Stimulated activated CD4-positive, alpha-beta T cell treated with anti-CD3 and anti-CD28 coated beads, TNF-alpha, amount 100 ng/mL, for 24 hours (primary cell): ENCODE measurements at places on chromosomes 2 and 18.
A peak's percentile ranks its signal among the peaks of the same experiment; 100 is the strongest.

DNA sequence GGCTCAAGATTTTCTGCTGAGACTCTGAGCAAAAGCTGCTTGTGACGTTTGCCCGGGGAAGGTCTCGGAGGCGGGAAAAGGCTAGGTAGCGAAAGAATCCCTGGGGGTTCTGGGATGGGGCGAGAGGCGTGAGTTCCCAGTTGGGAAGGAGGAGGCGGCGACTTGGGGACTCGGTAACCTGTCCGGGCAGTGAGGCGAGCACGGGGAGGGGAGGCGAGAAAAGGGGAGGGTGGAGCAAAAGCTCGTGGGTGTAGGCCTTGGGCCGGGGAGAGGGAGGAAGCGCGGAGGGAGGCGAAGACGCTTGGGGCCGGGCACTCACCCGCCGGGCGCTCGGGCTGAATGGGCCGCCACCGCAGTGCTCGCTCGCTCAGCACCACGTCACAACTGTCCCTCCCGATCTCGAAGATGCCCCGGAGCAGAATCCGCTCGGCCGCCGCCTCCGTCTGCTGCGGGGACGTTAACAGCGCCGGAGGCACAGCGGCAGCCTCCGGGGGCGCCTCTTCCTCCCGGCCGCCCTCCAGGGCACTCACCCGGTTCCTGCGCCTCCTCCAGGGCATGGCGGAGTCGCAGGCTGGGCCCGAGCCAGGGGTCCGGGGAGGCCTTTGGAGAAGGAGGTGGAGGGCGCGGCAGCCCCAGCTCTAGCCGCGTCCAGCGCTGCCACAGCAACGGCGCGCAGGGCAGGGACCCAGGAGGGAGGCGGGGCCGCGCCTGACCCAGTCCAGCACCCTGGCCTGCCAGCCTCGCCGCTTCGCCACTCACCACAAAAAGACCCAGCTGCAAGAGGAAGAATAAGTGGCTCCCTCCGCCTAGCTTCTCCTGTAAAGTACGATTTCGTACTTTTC is at the start of gene CERKL:
CERKL (minus strand) TSS at position 656 of the 842 bp plus-strand sequence; CDS start at position 557, 99 bp downstream.
- peak; percentile 14 for DNase-seq

DNA sequence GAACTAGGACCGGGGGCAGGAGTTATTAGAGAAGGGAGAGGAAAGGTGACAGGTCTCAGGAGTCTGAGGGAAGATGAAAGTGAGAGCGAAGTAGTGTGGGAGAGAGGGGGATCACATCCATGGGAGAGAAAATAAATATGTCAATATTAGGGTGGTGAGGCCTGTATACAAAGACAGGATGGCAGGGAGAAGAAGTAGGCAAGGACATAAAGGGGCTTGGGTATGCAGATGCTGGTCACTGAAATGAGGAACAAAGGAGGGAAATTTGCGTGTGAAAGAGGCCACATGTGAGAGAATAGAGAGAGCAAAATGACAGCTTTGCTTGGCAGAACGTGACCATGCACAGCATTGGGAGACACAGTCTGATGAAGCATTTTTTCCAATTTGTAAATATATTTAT is 13.6 kb downstream of the METAP1D start:
- no peak for DNase-seq

DNA sequence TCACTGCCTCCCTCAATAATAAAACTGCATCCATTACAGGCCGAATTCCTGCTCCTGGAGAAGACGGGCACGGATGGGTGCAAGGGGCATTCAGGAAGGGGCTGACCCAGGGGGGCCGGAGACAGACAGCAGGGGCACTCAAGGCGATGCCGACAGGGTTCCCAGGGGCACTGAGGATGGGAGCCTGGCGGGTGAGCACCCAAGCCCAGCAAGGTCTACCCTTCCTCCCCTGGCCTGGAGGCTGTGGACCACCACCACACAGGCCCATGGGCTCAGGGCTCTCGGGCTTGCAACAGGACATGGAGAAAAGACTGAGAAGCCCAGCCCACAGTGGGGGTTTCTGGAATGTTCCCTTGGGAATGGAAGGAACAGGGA is 104.7 kb upstream of the ODC1 start:
- no peak for DNase-seq

DNA sequence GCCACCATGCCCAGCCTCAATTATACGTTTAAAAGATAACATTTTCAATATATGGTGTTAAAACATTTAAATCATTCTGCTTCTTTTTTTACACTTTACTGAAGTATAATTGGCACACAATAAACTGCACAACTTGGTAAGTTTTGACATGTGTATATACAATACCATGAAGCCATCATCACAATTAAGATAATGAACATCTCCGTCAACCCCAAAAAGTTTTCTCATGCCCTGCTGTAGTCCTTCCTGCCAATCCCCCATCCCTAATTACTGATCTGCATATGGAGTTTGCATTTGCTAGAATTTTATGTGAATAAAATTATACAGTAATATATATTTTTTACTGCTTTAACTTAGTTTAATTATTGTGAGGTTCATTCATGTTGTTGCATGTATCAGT is 85.2 kb upstream of the RTN4 start:
- no peak for DNase-seq

DNA sequence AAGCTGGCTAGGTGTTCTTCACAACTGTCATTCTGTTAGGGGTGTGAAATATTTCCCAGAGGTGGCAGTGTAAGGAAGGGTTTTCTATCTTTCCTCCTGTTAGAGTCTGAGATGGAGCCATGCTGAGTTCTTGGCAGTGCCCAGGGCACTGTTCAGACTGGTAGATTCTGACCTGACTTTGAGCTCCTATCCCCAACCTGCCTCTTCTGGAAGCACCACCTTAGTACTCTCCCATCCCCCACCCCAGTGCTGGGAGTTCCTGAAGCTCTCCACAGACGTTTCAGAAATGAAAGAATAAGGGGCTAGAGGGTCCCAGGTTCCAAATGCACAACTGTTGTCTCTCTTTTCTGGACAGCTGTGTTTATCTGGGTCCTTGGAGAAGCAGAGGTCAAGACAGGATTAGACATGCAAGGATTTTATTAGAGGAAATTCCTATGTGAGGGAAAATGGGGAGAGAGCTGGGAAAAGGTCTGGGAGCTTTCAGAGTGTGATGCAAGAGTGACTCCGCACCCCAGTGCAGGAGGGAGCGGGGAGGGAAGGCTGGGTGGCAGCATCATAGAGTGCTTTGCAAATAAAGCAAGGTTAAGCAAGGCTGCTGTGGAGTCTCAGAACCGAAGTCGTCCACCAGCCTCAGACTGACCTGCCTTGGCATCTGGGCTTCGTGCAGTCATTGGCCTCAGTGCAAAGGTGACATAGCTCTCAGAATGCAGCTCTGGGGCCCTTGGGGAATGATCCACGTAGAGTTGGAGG is 75.5 kb downstream of the SLC4A3 start:
- DNase-seq = no peak

DNA sequence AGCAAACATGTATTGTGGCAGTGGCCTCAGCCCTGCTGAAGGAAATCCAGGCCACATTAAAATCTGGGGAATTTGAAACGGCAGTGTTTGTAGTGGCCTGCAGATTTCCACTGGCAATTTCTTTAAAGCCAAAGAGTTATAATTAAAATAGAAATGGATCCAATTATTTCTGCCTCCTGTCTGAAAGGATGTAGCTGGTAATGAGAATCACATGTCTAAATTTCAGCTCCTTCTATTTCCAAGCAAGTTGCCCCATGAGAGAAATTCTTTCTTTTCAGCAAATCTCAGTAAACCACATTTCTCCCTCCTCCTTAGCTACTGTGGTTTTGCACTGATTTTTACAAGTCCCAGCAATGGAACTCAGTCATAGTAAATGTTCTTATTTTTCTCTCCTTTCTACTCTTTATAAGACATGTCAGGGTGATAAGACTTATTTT is 55.4 kb upstream of the ZNF396 start:
- no peak for DNase-seq

GRCh38 chr2:37730037-37730818 is 58.8 kb upstream of the CDC42EP3 start:
- no peak for DNase-seq

GRCh38 chr2:204950695-204951346 is 405.5 kb downstream of the PARD3B start:
- no peak for DNase-seq

DNA sequence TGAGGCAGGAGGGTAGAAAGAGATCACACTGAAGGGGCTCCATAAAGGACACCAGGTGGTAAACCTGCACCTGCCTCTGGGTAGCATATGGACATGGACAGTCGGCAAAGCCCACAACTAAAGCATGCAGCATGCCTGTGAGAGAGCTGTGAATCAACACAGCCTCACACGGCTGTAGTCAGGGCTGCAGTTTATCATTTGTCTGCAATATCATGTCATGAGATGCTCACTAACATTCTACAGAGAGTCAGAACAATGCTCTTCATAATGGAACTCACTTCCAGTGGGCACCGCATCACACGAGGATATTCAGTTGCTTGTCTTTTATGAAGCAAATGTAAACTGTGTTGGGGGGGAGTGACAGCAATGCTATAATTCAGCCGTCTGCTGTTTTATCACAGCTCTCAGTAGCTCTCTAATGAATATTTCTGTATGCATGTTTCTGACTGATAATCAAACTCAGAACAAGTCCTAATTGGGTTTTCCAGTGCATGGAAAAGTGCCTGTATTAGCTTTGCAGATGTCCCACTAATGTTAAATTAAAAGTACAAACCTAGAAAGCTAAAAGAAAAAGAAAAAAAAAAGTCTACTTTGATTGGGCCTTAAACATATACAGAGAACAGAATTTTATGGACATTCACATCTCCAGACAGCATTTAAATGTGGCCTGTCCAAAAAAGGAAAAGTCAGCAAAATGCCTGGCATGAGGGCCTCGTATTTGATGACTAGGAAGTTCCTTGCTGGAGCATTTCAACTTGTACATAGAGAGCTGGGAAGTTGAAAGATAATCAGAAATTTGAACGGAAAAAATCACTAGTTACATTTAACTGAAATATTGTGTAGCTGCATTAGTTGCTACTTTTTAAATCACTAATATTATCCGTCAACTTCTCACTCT is 406.1 kb upstream of the SOX11 start:
- no peak for DNase-seq

GRCh38 chr2:27471961-27472360 is 17.6 kb downstream of the IFT172 start:
- no peak for DNase-seq

- no peak for DNase-seq
Observed at GRCh38 chr2:179410552-179411356, 146.1 kb upstream of the SESTD1 start.

DNA sequence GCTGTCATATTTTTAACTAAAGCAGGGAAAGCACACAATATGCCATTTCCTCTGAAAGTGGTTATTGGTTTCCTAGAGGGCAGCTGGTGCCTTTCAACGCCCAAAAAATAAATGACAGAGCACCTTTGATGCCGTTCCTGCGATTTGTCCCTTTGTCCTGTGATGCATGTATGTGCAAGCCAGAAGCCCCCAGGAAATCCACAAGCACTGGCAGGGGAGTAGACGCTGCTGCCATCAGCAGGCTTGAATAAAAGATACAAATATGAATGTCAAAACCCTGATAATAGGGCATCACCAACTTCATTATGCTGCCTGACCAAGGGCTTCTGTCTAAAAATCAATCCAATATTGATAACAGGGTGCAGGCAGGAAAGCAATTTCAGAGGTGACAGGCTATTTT is 246.1 kb downstream of the FBXO15 start:
- DNase-seq = no peak

DNA sequence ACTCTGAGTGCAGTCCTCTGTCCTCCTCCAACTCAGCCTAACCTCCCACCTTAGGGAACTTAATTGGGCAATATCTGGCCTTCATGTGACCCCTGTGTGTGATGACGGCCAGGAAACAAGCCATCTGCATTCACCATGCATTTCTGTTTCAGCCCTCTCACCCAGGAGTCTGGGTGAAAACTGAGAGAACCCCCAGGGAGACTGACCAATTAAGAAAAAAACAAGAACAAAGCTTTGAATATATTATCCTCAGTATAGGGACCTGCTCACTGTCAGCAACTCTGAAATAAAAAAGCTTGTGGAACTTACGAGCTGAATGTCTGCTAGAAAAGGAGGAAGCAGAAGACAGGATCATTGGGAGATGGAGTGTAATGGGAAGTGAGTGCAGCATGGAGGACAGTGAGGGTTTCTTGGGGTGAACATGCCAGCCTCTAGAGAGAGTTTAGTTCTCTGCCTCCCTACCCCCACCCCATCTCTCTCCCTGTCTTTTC is 9.5 kb downstream of the MAPRE2 start:
- no peak for DNase-seq

GRCh38 chr18:34834897-34835296 is 124.8 kb downstream of the DTNA start:
- no peak for DNase-seq

DNA sequence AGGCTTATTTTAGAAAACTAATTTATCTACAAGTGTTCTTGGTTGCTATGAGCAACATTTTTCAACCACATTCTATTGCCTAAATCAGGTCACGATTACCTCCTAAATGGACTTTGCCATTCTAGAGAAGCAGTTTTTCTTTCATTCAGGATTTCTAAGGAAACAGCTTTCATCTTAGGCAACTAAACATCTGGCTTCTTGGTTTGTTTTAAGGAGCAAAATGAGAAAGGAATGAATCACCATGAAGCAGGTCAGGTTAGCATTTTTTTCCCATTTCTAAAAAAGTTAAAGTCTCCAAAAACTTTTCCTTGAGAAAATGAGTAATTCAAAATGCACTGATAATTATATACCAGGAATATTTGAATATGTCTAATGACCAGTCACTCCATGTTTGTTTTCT is 114.8 kb downstream of the GAREM1 start:
- no peak for DNase-seq

- no peak for DNase-seq
Observed at GRCh38 chr2:145740302-145740701, 1220.4 kb upstream of the ZEB2 start.

- DNase-seq = no peak
Observed at GRCh38 chr2:58921676-58922075, 680.6 kb upstream of the FANCL start.
